ENCODE measurements at places on chromosomes 16 and 17.

GRCh38 chr16:10970065-10970464, 25.7 kb downstream of the CLEC16A start:
- no peak for DNase-seq

DNA sequence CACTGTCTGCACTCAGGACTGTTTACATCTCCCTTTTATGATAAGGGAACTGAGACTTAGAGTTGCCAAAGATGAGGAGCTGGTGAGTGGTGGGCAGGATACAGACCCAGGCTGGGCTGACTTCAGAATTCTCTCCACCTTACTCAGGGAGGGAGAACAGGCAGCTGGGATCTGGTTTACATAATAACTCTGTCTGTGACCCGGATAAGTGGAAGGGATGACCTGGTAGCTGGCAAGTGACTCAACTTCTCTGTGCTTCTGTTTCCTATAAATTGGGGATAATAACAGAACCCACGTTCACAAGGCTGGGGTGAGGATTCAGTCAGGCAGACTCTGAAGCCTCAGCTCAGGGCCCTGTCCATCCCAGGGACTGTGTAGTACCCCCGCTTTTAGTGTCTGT, 2.6 kb downstream of the SNX20 start:
- DNase-seq, result no peak

DNA sequence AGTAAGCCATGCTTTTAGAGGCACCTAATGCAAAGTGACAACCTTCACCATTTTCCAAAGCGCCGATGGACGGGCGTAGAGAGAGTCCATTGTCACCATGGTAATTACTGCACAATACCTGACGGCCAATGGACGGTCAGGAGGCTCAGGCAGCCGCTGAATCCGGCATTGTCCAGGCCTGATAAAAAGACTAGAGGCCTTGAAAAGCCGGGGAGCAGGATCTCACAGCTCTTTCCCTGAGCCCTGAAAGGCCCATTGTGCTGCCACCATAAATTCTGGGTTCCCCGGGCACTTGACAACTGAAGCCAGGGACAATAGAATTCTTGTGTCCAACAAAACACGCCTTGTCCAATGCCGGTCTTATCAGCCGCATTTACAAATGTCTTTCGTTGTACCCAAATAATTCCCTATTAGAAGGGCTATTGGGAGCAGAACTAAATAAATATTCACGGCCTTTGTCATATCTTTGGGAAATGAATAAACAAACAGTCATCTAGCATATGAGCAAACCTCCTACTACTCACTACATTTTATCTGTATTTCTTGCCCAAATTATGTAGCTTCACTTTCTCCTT, 62.4 kb downstream of the CDH11 start:
- no peak for DNase-seq

- DNase-seq, result no peak
Observed at GRCh38 chr16:46836534-46837530, 5.9 kb upstream of the C16orf87 start.

- DNase-seq, result no peak
Observed at GRCh38 chr17:35185849-35186248, 8.3 kb downstream of the SLC35G3 start.

GRCh38 chr16:27598220-27598619, 48.3 kb downstream of the KATNIP start:
- DNase-seq, result no peak

DNA sequence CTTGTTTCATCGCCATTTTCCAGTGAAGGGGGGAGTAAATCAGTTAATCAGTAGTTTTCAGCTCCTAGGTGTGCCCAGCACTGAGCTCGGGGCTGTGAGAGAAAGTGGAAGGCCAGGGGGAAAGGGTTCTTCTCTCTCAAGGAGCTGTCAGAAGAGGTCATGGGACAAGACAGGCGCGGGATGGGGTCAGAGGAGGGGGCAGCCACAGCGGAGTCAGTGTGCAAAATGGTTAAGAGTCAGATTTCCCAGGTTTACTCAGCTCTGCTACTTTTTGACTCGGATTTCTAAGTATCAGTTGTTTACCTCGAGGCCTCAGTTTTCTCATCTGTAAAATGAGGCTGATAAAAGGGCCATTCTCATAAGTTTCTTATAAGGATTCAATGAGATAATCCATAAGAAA, 4.3 kb upstream of the XYLT1 start:
- DNase-seq, result no peak

GRCh38 chr16:2966808-2967191, 2.3 kb upstream of the PAQR4 start:
- DNase-seq, result no peak

GRCh38 chr17:51604299-51605020, 344.1 kb downstream of the UTP18 start:
- no peak for DNase-seq

- no peak for DNase-seq
Observed at GRCh38 chr17:38761612-38762011, 9.1 kb downstream of the PSMB3 start.

DNA sequence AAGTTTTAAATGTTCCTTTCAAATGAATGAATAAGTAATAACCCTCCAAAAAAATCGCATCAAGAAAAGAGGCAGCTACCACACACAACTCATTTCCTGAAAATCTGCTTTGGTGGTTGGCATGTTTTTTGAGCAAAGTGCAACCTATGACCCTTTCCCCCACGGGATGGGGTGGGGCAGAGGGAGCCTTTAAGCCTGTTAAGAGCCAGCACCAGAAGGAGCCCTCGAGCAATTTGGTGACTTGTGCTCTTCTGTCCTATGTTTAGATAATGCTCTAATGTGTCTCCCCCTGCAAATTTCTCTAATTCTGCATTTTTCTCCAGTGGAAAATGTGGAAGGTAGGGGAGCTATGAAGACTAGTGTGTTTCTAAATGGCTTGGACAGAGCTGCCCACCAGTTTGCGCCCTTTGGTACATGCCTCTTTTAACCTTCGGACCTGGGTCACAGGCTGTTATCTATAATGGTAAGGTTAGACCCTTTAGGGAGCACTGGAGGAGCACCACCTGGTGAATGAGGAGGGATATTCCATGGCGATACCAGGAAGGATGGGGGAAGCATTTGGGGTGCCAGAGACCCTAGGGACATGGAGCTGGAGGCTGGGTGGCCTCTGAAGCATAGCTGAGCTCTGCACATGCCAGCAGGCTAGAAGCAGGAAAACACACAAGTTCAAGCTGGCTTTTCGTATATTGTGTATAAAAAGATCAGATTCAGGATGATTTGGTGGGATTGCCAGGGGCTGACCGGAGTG, 1.6 kb downstream of the PYCARD start:
- no peak for DNase-seq

GRCh38 chr17:42598905-42599304, 10.3 kb downstream of the RETREG3 start:
- DNase-seq, result no peak

- DNase-seq, result no peak
Observed at GRCh38 chr17:4806777-4807604, at the start of gene PLD2. TSS of gene PLD2 (plus strand) at chr17:4807152. CDS start at chr17:4807773, 621 bp downstream.

DNA sequence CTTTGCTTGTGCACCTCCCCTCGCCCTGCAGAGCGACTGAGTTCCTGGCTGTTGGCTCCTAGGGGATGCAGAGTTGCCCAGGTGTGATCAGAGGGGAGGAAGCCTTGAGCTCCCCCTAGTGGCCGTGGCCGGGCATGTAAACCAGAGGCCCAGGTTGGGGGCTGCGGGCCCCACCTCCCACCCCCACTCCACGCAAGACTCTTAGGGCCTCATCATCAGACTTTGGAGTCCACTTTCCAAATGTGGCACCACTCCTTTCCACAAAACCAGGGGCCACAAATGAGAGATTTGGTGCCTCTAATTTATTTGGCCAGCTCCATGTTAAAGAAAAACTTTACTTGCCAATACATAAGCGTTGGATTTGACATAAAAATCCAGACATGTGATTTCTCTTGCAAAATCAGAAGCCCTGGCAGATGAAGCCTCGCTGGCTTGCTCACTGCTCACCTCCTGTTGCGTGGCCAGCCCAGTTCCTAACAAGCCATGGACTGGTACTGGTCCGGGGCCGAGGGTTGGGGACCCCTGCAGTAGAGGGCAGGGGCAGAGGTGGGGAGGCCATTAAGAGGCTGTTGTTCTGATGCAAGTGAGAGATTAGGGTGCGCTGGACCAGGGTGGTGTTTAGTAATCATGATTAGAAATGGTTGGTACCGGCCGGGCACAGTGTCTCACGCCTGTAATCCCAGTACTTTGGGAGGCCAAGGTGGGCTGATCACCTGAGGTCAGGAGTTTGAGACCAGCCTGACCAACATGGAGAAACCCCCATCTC, 28.7 kb upstream of the GAS7 start:
- DNase-seq, result no peak

- no peak for DNase-seq
Observed at GRCh38 chr17:19867329-19868078, at the start of gene ULK2. TSS of gene ULK2 (minus strand) at chr17:19867936. CDS start at chr17:19867417, 519 bp downstream.

- no peak for DNase-seq
Observed at GRCh38 chr17:21201298-21201595, 12.7 kb downstream of the TMEM11 start.

DNA sequence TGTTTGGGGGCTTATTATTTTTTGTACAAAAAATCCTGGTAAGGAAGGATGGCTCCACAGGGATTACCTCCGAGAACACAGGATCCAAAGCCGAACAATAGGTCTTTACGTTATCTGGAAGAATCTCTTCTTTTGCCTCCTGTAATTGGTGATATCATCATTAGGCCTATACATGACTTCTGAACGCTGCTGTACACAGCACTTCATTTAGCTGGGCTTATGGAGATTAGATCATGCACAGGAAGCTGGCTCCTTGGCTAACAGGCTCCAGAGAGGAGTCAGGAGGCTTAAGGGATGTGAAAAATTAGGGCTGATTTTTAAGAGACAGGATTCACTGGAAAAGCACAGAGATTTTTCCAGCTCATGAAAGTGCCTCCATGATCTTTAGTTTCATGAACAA, 54.7 kb downstream of the TANGO6 start:
- no peak for DNase-seq

DNA sequence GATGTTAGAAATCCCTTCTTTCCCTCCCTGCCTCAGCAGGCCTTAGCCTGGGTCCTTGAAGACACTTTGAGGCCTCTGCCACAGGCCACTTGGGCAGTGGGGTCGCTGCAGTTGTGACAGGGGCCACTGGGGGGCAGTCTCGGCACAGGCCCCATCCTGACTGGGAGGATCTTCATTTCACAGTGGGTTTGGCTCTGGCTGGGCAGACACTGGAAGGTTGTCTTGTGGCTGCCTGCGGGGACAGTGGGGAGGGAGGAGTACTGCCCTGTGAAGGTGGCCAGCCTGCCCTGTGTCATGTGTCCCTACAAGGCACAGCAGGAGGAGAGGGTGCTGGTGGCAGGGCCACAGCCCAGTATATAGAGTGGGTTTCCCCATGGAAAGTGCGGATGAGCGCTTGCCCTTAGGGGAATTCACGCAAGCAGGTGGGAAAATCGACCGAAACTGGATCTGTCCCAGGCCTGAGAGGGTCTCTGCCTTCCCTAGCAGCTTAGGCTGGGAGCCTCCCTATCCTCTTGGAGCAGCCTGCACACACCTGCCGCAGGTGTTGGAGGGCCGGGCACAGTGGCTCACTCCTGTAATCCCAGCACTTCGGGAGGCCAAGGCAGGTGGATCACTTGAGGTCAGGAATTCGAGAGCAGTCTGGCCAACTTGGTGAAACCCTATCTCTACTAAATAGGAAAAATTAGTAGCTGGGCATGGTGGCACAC, 28.8 kb downstream of the GINS2 start:
- no peak for DNase-seq

- no peak for DNase-seq
Observed at GRCh38 chr17:28402224-28402630, 3.8 kb downstream of the SLC46A1 start.

DNA sequence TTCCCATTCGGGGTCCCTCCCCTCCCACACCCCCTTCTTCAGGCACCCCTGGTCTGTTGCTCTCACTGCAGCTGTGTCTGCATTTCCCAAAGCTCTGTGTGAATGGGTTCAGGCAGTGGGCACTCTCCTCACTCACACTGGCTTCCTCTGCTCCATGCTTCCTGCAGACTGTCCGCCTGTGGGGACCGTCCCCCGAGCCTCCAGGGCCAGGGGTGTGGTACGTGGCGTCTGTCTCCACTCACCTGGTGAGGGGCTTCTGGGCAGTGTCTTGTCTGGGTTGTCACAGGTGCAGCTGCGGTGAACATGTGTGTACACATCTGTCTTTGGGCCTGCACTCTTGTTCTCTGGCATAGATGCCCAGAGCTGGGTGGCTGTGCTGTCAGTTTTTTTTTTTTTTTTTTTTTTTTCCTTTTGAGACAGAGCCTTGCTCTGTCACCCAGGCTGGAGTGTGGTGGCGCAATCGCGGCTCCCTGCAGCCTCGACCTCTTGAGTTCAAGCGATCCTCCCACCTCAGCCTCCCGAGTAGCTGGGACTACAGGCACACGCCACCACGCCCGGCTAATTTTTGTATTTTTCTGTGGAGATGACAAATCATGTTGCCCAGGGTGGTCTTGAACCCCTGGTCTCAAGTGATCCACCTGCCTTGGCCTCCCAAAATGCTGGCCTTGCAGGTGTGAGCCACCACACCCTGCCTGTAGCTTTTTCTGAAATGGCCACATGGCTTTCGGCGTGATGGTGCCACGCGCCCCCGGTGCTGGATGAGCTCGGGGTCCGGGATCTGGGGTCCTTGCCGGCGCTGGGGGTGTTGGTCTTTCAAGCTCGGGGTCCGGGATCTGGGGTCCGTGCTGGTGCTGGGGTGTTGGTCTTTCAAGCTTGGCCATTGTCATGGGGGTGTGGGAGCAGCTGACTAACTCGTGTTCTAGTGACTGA, 56.5 kb upstream of the ZNF750 start:
- DNase-seq, result no peak

GRCh38 chr17:4365628-4366326, 698 bp downstream of the UBE2G1 start:
- DNase-seq, result no peak

DNA sequence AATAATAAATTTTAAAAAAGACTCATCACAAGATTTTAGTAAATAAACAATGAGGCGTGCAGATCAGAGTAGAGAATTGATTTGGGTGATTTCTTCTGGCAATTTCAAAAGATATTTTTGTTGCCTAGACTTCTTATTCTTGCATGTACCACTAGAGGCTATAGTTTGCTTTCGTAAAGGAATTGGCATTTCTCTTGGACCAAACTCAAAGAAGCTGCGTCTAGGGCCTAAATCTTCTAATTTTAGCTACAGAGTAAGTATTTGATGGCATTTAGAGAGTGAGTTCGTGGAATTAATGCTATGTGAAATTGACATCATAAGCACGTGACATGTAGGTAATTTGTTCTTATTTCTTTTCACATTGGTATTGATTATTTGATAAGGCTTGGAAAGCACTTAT, 24.4 kb upstream of the ABCC11 start:
- DNase-seq, result no peak

- no peak for DNase-seq
Observed at GRCh38 chr17:70878879-70879278, 709.5 kb downstream of the KCNJ2 start.

DNA sequence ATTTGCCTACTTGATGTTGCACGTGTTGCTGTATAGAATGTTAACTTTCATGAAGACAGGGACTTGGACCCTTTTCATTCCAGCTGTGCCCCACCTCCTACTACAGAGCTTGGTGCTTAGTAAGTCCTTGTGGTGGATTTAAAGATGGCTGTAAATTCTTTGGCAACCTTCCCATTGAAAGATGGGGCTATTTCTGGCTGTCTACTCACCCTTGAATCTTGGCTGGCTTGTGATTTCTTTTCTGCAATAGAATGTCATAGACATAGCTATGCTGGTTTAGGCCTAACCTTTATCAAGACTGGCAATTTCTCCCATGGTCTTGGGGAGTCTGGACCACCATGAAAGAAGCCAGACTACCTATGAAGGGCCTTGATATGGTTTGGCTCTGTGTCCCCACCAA, 59.0 kb downstream of the ACSM2A start:
- DNase-seq, result no peak
